NCI-H2081 (cell line): ENCODE measurements at places on chromosomes 5 and 9.

DNA sequence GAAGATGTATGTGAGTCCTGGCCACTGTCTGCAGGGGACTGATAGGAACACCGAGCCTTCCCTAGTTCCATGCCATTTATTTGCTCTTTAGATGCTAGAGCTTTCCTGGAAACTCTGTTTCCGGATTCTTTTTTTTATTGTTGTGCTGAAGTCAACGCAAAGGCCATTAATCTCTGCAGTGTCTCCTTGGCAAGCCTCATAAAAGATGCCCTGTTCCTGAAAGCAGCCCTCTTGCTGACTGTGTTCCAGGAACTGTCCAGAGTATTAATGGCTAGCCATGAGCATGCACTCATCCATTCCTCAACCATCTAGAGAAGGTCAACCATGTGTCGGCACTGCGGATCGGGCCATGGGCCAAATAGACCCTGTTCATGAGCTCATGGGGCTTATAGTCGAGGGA, 42.9 kb upstream of the SMAD5 start:
- no peak for DNase-seq

- no peak for DNase-seq
These were observed 121.6 kb downstream of the TLR4 start for GRCh38 chr9:117825609-117826347.

DNA sequence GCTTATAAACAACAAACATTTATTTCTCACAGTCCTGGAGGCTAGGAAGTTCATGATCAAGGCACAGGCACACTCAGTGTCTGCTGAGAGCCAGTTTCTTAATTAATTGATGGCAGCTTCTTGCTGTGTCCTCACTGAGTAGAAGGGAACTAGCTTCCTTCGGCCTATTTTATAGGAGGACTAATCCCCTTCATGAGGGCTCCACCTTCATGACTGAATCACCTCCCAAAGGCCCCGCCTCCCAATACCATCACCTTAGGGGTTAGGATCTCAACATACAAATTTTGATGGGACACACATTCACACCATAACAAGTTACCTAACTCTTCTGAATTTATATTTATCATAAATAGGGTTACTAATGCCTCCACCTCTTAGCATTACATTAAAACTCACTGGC, 129.8 kb downstream of the GNAQ start:
- no peak for DNase-seq

DNA sequence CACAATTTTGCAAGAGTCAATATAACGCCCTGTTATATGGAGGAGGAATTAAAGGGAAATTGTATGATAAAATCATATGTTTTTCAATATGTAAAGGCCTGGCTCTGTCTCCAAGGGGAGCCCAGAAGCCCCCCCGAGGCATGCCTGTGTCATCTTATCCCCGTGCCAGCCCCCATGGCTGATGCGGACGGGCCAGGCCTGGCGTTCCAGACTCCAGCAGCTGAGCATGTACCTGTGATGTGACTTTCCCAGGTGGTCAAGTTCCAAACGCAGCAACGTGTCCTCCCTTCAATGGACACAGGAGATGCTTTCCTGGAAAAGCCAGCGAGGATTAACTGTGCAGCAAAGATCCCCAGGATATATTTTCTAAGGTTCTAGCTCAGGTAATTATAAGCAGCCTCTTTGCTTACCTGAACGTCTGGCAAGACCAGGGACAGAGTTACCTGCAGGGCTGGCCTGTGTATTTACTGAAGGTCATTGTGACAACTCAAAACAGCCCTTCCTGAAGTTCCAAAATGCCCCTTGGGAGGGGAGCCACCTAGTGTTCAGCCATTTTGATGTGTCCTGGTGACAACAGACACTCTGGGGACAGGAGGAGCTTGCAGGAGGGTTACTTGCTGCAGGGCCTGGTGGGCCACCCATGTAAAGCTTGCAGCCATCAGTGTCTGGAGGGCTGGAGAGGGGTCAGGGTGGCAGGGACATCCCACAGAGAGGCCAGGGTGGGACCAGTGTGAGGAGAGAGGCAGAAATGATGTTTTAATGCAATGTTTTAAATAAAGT, 53.3 kb upstream of the RNU6ATAC start:
- DNase-seq = no peak

DNA sequence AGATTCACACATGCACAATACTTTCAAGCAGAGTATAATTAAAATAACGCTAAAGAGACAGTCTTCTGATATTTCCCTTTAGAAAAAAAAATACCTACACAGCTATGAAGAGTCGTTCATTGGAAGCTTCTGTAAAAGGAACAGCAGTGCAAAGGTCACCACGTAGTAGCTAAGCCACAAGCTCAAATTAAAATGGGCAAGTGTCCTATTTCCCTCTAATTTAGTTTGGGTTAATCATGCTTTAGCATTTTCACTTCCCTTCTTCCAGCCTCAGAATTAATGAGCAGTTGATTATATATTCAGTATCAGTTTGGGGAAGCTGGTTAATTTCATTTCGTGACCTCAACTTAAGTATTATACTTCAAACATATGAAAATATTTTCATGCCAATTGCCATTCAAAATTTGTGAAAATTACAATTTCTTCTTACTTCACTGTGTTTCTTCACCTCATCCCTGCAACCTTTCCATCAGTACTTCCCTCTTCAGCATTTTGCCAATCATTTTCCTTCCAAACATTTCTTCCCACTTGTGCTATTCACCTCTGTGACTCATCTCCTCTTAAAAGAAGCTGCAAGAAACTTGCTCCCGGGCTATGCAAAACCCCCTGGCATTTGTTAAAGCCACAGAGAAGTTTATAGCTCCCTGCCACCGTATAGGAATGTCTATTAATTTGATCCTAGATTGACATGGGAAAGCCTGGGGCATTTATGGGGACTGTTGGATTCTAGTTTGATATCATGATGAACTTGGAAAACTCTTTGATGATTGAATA, 83.0 kb downstream of the DMRTA1 start:
- DNase-seq = no peak

DNA sequence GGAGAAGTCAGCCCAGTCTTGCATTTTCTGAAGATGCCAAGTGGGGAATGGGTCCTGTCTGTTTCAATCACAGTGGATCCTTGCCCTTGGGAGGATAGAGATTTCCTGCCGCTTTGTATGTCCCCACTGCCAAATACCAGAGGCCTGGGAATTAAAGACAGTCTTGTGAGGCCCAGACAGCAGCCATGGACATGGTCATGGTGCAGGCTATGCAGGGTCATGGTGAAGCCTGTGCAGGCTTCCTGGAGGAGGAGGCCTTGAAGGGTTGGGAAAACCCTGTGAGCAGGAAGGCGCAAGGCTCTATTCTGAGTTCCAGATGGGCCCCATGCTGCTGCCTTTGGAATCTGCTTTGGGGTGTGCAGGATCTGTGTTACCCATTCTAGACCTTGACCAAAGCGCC, 57.3 kb upstream of the PITX1 start:
- DNase-seq = no peak

DNA sequence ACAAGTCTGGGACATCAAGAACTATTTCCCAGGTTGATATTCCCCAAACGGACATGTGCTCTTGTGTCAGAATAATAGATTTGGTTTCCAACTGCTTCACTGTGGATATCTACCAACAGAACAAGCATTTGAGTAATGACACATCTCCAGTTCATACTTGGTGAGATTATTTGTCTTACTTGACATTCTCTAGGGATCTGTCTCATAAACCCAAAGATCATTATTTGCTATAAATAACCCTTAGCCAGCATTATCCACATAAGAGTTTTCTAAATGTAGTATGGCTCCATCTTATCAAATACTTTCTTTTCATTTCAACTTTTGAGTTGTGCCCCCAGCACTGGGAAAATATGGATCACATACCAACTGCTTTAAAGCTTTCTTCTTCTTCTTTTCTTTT, 1063.9 kb upstream of the CDH18 start:
- DNase-seq = no peak

- peak; percentile 41 for DNase-seq
These were observed 39.6 kb upstream of the SLC6A19 start for GRCh38 chr5:1161833-1162229.

- no peak for DNase-seq
These were observed 141.6 kb downstream of the NR3C1 start for GRCh38 chr5:143261748-143262392.
